Right atrium auricular region (tissue), 2 donors: ENCODE measurements at places on chromosomes 5 and 9. TPM values are rescaled to one million over a fixed set of nuclear protein-coding genes. Genes with fewer than 3 reads are reported as not detected.

DNA sequence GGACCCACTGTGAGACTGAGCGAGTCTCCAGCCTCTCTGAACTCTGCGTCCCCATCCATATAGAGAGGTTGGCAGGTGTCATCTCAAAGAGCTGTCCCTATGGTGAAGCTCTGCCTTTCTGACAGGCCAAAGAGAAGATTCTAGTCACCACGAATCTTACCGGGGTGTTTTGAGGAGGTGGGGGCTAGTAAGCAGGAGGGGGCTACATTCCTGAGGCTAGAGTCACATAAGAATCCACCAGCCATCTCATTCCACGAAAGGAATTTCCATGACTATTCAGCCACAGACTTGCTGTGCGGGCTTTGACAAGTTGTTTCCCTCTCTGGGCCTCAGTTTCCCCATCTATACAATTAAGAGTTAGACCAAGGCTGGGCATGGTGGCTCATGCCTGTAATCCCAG is 16.3 kb downstream of the PDGFRB start:
- H3K27ac ChIP-seq = peak overlapping the region; percentile 78
- H3K27me3 ChIP-seq = no peaks in the 10 kb centered on the region

- no peaks in the 10 kb centered on the region for H3K4me1 ChIP-seq
- H3K4me3 ChIP-seq = no peak overlapping the region
- H3K36me3 ChIP-seq = no peaks in the 10 kb centered on the region
- peak overlapping the region; percentile 29 for H3K27ac ChIP-seq
These were observed 61.2 kb upstream of the TAF11L2 start for GRCh38 chr5:17436761-17437221.

DNA sequence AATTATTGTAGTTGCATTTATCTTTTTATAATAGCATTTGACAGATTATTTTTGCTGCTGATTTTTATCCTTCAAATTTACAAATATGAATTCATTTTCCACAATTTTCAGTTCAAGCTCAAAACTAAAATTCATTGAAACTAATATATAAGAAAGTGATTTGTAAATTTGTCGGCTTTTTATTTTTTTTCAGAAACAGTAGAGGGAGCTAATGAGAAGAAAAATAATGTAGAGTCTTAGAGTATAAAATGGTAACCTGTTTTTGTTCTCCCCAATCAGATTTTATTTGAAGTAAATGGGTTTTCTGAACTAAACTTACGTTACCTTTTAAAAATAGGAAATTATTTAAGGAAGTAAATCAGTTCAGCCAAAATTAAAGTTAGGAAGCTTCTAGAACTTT is 19.2 kb downstream of the PRRC1 start:
- no peak overlapping the region for H3K4me3 ChIP-seq
- no peak for DNase-seq
- no peaks in the 10 kb centered on the region for H3K4me1 ChIP-seq
- no peak overlapping the region for H3K27ac ChIP-seq
- no peaks in the 10 kb centered on the region for H3K27me3 ChIP-seq

GRCh38 chr5:26229848-26230247 is 808.5 kb downstream of the CDH9 start:
- no peak overlapping the region for H3K27ac ChIP-seq
- H3K4me3 ChIP-seq = no peak overlapping the region
- H3K36me3 ChIP-seq = no peaks in the 10 kb centered on the region
- no peaks in the 10 kb centered on the region for H3K27me3 ChIP-seq
- no peaks in the 10 kb centered on the region for H3K4me1 ChIP-seq

- no peak overlapping the region for H3K4me3 ChIP-seq
- no peaks in the 10 kb centered on the region for H3K27me3 ChIP-seq
- H3K36me3 ChIP-seq = no peaks in the 10 kb centered on the region
These were observed 524.8 kb downstream of the RAB3C start for GRCh38 chr5:59107692-59108091.

- no peaks in the 10 kb centered on the region for H3K36me3 ChIP-seq
- no peak overlapping the region for H3K4me3 ChIP-seq
- no peaks in the 10 kb centered on the region for H3K27me3 ChIP-seq
- no peak overlapping the region for H3K27ac ChIP-seq
These were observed 133.3 kb downstream of the KIAA0825 start for GRCh38 chr5:94485067-94485466.

DNA sequence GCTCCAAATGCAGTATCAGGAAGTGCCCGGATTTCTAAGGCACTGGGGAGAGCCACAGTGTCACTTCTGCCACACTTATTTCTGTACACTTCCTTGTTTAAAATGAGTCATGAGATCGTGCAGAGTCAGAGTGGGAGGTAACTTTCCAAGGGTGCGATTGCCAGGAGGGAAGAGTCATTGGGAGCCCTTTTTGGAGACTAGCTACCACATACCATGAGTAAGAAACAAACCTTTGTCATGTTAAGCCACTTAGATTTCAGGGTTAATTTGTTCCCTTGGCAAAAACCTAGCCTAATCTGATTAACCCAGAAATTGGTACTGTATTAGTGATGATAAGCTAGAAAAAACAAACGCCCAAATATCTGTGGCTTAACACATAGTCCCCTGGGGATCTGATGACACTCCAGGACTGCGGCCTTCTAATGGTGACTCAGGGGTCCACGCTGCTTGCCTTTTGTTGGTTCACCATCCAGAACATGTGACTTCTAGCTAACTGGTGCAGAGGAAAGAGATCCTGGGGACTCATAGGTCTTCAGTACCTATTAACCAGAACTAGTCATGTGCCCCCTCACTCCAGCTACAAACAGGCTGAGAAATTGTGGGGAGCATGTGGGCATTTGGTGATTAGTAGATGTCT is 48.6 kb upstream of the TLE1 start:
- no peaks in the 10 kb centered on the region for H3K36me3 ChIP-seq
- no peak overlapping the region for H3K4me3 ChIP-seq
- H3K27me3 ChIP-seq = no peaks in the 10 kb centered on the region
- no peaks in the 10 kb centered on the region for H3K4me1 ChIP-seq
- DNase-seq = peak; percentile 64
- no peak overlapping the region for H3K27ac ChIP-seq

DNA sequence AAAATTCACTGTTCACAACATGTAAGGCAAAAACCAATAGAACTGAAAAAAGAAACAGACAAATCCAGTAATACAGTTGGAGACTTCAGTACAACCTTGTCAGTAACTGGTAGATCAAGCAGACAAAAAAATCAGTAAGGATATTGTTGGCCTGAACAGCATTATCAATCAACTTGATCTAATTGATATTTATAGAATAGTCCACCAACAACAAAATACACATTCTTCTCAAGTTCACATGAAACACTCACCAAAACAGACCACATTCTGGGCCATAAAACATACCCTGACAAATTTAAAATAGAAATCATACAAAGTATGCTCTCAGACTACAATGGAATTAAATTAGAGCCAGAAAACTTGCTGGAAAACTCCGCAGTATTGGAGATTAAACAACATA is 56.8 kb downstream of the DTWD2 start:
- no peak overlapping the region for H3K4me3 ChIP-seq
- H3K27ac ChIP-seq = no peak overlapping the region
- H3K36me3 ChIP-seq = no peaks in the 10 kb centered on the region
- DNase-seq = no peak
- H3K27me3 ChIP-seq = no peaks in the 10 kb centered on the region
- H3K4me1 ChIP-seq = no peaks in the 10 kb centered on the region

OGN gene
- total RNA-seq = 15.5 TPM

DNA sequence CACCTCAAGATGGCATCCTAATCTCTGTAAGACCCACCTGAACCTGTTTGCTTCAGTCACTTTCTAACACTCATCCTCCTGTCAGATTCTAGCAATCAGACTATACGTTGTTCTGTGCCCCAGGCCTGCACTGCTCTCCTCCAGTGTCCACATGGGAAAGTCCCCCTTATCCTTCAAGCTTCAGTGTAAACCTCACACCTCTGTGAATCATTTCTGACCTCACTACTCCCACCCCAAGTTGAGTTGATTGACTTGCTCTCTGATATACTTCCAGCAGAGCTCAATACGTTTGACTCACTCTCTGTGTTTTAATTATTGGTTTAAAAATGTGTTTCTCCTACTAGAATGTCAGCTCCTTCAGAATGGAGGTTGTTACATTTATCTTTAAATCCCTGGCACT is 240.2 kb downstream of the FBXL17 start:
- H3K4me1 ChIP-seq = no peaks in the 10 kb centered on the region
- H3K27ac ChIP-seq = no peak overlapping the region
- no peaks in the 10 kb centered on the region for H3K27me3 ChIP-seq
- H3K4me3 ChIP-seq = no peak overlapping the region

- H3K4me1 ChIP-seq = peaks cover 30% of the 10 kb centered on the region
- H3K36me3 ChIP-seq = no peaks in the 10 kb centered on the region
- H3K27me3 ChIP-seq = no peaks in the 10 kb centered on the region
- peak; percentile 91 for DNase-seq
- H3K4me3 ChIP-seq = peak overlapping the region; percentile 34
- H3K27ac ChIP-seq = peak overlapping the region; percentile 79
These were observed 243.6 kb downstream of the AUH start for GRCh38 chr9:91117959-91118703.

PCDHB1 gene
- total RNA-seq = not detected

DNA sequence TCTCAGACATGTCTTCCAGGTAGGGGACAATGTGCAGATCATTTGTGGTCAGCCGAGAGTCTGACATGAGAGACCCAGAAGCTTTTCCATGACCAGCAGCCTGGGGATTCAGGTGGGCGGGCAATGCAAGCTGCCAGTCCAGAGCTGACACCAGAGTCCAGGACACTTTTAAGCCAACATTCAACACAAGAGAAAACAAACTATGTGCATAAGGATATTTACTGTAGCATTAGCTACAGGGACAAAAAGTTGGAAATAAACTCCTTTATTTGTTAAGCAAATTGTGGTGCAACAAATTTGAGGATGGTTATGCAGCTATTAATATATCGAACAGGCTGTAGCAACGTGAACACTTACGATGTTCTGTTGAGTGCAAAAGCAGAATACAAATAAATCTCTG is 9.9 kb upstream of the RNF130 start:
- DNase-seq = no peak
- no peaks in the 10 kb centered on the region for H3K4me1 ChIP-seq
- H3K4me3 ChIP-seq = no peak overlapping the region
- H3K27me3 ChIP-seq = no peaks in the 10 kb centered on the region
- H3K27ac ChIP-seq = no peak overlapping the region

PCA3 gene
- not detected for total RNA-seq

- no peak overlapping the region for H3K4me3 ChIP-seq
- no peaks in the 10 kb centered on the region for H3K36me3 ChIP-seq
- H3K27ac ChIP-seq = no peak overlapping the region
- H3K27me3 ChIP-seq = no peaks in the 10 kb centered on the region
- DNase-seq = no peak
These were observed 184.7 kb downstream of the HSPA4 start for GRCh38 chr5:133236541-133236951.

DNA sequence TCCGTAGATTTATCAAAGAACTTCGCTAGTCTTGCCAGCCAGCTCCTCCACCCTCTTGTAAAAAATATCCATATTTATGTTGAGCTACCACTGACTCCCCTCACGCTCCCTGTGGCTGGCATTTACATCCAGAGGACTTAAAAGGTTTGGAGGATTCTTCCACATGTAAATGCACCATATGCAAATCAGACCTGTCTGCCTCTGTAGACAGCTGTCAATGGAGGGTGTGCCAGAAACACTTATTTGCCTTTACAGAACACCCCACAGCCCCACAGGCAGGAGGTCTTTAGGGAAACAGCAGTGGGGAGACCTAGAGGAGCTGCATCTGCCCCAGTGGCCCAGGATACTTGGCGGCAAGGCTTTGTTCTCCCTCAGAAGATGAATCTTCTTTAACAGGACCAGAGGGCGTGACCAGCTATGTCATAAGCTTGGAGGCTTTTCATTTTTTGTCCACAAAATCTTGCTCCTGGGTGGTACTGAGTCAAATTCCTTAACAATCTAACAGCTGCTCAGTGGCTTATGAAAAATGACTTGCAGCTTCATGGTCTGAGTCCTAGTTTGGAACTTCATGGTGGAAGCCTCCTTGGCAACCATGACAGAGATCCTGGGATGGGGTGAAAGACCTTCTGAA is 535.8 kb downstream of the EBF1 start:
- no peak overlapping the region for H3K4me3 ChIP-seq
- H3K36me3 ChIP-seq = no peaks in the 10 kb centered on the region
- no peak for DNase-seq
- H3K4me1 ChIP-seq = no peaks in the 10 kb centered on the region
- H3K27ac ChIP-seq = no peak overlapping the region

- H3K36me3 ChIP-seq = peaks cover 44% of the 10 kb centered on the region
- no peak for DNase-seq
- no peak overlapping the region for H3K27ac ChIP-seq
- H3K4me1 ChIP-seq = no peaks in the 10 kb centered on the region
These were observed 2.5 kb downstream of the SRP19 start for GRCh38 chr5:112863549-112863948.

SPATA31D1 gene
- total RNA-seq = not detected

DNA sequence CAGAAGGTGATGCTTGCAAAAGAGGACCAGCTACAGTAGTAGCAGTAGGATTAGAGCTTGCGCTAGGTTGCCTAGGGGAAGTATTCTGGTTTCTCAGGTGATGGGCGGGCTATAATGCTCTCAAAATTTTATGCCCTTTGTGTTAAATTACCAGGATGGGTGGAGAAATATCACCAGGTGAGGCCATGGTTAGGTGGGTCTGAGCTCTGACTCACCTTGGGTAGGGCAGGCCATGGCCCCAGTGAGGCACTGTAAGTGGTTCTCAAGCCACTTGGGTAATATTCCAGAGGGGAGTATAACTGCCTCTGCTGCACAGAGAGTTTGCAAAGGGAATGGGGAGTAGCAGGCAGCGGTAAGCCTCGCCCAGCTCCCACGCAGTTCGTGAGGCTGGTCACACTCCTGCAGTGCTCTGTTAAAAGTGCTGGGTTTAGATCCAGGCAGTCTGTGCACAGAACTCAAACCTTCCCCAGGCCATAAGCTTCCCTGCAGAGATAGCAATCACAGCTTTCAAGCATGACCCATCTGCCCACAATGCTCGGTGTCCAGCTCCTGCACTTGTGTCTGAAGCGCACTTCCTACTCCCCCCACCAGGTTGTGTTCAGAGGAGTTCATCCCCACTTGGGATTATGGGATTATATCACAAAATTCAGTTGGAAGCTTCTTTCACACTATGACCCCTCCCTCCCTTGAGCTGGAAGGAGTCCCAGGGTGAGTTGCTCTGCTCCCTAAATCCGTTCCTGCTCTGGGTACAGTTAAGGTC is 575.0 kb downstream of the CHSY3 start:
- no peak overlapping the region for H3K4me3 ChIP-seq
- no peaks in the 10 kb centered on the region for H3K36me3 ChIP-seq
- H3K4me1 ChIP-seq = no peaks in the 10 kb centered on the region
- no peak for DNase-seq
- no peaks in the 10 kb centered on the region for H3K27me3 ChIP-seq

- no peaks in the 10 kb centered on the region for H3K4me1 ChIP-seq
- no peak overlapping the region for H3K27ac ChIP-seq
- no peak overlapping the region for H3K4me3 ChIP-seq
- H3K36me3 ChIP-seq = peaks cover 29% of the 10 kb centered on the region
- no peaks in the 10 kb centered on the region for H3K27me3 ChIP-seq
These were observed 6.2 kb downstream of the NUDCD2 start for GRCh38 chr5:163453705-163454104.
